ENCODE measurements at places on chromosomes 6 and 20.

- no peak for DNase-seq
These were observed 129.5 kb downstream of the FOXC1 start for GRCh38 chr6:1739220-1739619.

DNA sequence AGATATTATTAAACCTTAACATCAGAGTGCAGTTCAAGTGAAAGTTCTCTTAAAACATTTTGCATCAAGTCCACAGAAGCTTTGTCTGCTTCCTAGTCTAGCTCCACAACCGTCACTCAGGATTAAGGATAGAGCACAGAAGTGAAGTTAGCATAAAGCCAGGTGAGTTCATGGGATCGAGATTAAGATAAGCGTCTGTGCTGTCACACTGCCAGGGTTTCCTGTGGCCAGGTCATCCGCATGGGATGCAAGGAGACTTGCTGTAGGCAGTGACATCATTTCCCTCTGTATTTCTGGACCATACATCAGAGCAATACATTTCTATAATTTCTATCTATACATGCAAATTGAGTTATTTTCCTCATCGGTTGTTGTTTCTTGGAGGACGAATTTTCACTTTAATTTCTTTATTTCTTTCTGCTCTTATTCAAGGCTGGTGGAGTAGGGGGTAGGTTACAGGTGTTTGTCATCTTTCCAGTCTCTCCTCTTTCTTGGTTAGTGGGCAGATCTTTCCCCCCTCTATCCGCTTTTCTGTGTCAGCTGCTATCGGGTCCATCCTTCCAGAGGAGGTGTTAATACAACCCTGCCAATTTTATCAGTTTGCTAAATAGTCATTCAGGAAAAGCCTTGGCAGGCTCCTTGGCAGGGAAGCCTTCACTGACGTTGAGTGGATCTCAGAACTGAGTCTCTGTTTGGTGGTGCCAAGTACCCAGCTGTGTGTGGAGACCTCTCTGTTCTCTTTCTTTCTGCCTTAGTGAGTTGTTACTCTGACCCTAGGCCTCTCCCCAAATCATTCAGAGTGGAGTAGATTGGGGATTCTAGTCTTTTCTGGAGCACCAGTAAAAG lies 307.6 kb upstream of the MAP3K7 start:
- no peak for DNase-seq

DNA sequence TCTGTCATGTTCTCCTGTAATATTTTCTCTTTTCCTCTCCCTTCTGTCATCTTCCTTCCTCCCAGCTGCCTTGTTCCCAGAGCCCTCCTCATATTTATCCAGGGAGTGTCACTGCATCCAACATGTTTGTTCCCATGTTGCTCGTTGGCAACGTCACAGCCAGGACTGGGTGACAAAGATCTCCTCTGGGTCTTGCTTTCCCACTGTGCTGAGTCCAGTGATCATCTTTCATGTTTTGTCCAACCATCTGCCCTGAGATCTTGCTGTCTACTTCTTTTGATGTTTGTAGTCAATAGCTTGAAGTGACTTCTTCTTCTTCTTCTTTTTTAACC lies 26.6 kb downstream of the FARS2 start:
- DNase-seq = no peak

DNA sequence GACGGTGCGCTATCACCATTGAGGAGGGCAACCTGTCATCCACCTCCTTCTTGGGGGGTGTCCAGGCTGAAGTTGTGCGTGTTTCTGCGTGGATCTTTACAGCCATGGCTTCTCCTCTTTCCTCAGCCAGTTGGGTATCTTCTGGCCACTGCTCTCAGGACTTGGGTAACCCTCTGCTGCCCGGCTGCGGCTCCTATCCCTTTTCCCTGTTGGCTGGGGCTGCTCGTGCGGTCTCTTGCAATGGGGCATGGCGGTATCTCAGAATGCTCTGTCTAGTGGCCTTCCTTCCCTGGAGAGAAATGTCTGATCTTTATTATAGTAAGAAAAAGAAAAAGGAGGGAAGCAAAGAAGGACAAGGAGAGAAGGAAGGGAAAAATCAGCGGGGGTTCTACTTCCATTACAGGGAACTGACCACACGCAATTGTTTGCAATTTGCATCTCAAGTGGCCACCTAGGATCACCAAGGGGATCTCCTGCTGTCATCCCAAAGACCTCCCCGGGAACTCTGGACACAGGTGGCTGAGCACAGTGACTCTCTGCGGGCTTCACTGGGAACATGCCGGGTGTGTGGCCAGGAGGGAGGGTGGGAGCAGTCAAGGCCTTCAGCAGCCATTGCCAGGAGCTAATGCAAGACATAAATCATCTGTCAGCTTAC lies 60.8 kb downstream of the NPEPL1 start:
- DNase-seq = no peak

DNA sequence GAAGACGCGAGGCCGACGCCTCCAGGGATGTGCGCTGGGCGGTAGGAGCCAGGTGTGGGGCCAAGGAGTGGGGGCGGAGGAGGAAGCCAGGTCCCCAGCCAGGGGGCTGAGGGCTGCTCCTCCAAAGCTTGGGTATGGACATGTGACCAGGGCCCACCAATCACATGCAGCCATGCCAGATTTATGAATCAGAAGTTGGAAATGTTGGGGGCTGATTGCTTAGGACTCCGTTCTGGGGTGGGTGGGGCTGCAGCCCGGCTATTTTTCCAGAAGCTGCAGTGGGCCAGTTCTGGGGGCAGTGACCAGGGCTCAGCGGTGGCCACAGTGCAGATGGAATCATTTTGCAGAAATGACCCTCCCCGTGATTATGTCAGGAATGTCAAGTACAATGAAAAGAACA lies 96.0 kb downstream of the CEBPB start:
- DNase-seq = peak; percentile 32

- DNase-seq = no peak
These were observed 165.0 kb upstream of the POU3F2 start for GRCh38 chr6:98669371-98669770.

DNA sequence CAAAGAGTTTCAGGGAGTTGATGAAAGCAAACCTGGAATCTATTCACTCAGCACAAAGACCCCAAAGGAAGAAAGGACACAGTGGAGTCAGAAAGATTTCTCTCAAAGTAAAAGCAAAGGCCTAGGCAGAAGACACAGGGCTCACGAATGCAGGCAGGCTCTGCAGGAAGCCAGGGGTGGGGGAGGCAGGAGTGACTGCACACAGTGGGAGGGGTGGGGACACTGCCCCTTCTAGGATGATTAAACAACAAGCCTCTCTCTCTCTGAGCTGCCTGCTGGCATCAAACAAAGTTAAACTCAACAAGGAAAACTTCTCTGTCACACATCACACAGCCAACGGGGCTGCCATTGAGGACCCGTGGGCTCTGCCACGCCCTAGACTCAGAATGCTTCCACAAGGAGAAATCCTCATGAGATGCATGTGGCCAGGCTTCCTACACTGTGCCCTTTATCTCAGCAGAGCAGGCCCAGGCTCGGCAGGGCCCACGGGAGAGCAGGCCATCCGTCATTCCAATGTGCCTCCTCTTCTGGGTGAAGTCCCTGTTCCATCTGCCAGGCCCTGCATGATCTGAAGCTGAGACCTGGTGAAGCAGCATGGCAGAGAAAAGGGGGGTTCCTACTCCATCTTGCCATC lies 70.1 kb downstream of the RAMACL start:
- DNase-seq = no peak
